Lung (tissue), 17 donors: ENCODE measurements at places on chromosomes 7 and 10. TPM values are rescaled to one million over a fixed set of nuclear protein-coding genes. Genes with fewer than 3 reads are reported as not detected.
A peak's percentile ranks its signal among the peaks of the same experiment; 100 is the strongest.

DNA sequence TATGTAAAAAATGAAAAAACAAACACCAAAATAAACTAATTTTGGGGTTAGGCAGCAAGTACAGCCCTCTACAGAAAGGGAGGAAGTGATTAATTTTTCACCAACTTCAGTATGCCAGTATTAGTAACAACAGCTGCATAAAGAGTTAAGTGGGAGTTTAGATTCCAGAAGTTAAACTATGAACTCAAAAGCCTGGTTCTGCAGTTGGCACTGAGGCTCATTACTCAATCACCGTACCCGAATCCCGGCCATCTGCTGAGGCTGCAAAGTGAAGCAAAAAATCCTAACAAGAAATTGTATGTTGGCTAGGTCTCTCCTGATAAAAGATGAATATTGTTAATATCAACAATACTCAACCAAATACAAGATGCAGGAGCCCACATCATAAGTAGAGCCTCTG, 4.0 kb downstream of the NUDT5 start:
- no peak overlapping the region for H3K4me3 ChIP-seq
- DNase-seq = no peak
- peaks cover 6% of the 10 kb centered on the region for H3K4me1 ChIP-seq

SLC29A3 gene
- 9.6 TPM for total RNA-seq

KEL gene
- total RNA-seq = 8.3 TPM

HYCC1 gene
- 62.5 TPM for total RNA-seq

PRKAR1B gene
- total RNA-seq = 32.0 TPM

GRCh38 chr7:135490783-135491182, 19.1 kb downstream of the CNOT4 start:
- H3K27me3 ChIP-seq = no peaks in the 10 kb centered on the region
- peaks cover 3% of the 10 kb centered on the region for H3K4me1 ChIP-seq
- no peak overlapping the region for H3K4me3 ChIP-seq
- H3K36me3 ChIP-seq = peaks cover 4% of the 10 kb centered on the region

DNA sequence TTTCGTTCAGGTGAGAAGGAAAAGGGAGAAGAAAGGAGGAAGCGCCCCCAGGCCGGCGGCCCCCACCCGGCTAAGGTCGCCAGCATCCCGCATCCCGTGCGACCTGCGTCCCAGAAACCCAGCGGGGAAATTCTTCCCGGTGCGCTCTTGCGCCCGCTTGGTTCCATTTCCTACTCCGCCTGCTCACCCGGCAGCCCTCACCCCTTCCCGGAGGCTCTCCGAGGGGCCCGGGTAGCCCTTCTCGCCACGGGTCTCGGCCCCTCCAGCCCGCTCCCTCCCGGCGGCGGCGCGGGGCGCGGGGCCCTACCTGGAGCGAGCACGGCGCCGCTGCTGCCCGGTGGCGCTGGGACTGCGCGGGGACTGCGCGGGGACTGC, at the start of gene PRKCQ:
Gene PRKCQ, minus strand, starts transcription at position 373 of the 375 bp plus-strand sequence. CDS start 65,141 bp downstream, outside the sequence.
- H3K27ac ChIP-seq = peak within 1 kb of the TSS; percentile 75
- peak within 1 kb of the TSS; percentile 51 for H3K4me3 ChIP-seq
- no peaks in the 10 kb centered on the region for H3K27me3 ChIP-seq

- H3K36me3 ChIP-seq = no peaks in the 10 kb centered on the region
- no peak overlapping the region for H3K4me3 ChIP-seq
- H3K27me3 ChIP-seq = no peaks in the 10 kb centered on the region
- no peak overlapping the region for H3K27ac ChIP-seq
- no peaks in the 10 kb centered on the region for H3K4me1 ChIP-seq
Measured at GRCh38 chr10:85187047-85187446, 858.7 kb downstream of the CCSER2 start.

WIPF3 gene
- total RNA-seq = 2.8 TPM

DNA sequence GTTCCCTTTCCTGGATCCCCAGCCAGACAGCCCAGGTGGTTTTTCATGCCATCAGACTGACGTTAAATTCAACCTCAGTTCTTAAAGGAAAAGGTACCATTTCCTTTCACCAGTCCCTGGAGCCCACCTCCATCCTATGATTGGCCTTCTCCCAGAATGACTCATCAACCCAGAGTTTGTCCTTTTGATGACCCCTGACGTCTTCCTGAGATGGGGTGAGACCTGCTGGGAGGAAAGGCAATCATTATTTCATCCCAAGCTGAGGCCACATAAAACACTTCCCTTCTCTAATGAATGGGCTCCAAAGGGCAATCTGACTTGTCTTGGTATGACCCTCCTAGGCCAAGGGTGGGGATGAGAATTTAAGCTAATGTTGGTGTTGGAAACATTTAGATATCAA, 750.7 kb downstream of the SUGCT start:
- H3K36me3 ChIP-seq = no peaks in the 10 kb centered on the region
- DNase-seq = no peak
- no peaks in the 10 kb centered on the region for H3K27me3 ChIP-seq
- no peaks in the 10 kb centered on the region for H3K4me1 ChIP-seq
- H3K4me3 ChIP-seq = no peak overlapping the region

DNA sequence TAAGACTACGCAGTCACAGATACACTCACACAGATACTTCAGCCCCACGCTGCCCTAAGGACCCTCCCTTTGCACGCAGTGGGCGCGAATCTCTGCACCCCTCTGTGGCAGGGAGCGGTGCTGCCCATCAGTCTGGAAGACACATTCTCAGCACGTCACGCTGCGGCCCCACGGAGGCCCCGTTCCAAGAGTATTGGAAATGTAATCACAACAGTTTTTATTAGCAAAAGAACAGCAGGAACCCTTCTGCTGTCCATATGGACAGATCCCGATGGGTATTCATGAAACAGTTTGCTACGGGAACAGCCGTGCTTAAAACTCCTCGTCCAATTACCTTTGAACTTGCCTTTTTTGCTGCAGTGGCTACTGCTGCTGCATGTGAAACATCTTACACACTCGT, 131.0 kb downstream of the RPS24 start:
- H3K4me3 ChIP-seq = no peak overlapping the region
- no peaks in the 10 kb centered on the region for H3K4me1 ChIP-seq
- no peaks in the 10 kb centered on the region for H3K36me3 ChIP-seq
- no peak overlapping the region for H3K27ac ChIP-seq
- no peak for DNase-seq

- H3K36me3 ChIP-seq = peaks cover 3% of the 10 kb centered on the region
- no peak for DNase-seq
- H3K27me3 ChIP-seq = no peaks in the 10 kb centered on the region
- H3K4me3 ChIP-seq = no peak overlapping the region
Measured at GRCh38 chr7:141558544-141559183, 7.5 kb downstream of the AGK start.
